HFF-Myc (cell line): ENCODE measurements at places on chromosomes 2 and 18.

DNA sequence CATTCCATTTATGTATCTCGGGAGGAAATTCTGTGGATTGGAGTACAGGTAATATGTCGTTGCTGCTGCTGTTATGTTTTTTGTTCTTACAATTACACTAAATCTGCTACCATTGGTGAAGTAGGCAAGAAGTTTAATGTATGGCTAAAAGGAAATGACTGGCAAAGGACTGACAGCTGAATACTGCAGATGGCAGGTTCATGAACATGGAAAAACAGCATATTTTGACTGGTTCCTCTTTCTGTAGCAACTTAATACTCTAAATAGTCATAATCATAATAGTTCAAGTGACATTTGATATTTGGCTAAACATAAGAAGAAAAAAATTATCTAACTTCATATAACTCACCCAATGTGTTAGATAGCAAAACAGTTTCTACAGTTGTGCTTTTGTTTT, 84.5 kb upstream of the PGAP1 start:
- no peak for DNase-seq

GRCh38 chr2:143706354-143706753, 577.1 kb downstream of the ARHGAP15 start:
- no peak for DNase-seq

DNA sequence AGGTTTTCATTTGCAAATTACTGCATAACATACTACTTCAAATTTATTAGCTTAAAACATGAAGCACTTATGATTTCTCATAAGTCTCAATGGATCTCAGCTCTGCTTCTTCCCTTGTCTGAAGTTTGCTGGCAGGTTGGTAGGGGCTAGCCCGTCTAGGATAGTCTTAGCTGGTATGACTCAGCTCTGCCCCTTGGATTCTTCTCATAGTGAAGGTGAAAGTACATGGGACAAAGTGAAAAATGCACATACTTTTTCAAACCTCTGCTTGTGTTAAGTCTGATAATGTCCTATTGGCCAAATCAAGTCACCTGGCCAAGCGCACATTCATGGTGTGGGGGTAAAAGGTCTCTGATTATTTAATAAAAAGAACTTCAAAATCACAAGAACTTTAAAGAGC, 184.8 kb upstream of the VWC2L start:
- no peak for DNase-seq

GRCh38 chr2:10283106-10284062, 19.3 kb upstream of the HPCAL1 start:
- peak; percentile 78 for DNase-seq

DNA sequence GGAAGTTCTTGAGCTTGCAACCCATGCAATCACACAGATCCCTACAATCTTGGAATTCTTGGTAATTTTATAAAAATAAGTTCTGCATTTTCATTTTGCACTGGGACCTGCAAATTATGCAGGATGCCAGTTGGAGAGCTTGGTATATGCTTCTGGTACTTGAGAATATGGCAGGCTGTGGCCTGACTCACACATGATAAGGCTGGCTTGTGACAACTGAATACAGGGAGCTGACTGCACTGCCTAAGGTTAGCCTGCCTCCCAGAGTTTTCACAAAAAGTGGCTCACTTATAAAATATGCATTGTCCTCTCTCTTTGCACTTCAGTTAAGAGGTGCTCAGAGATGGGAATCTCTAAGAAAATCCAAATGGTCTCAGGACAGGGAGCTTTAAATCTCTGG, 265.5 kb upstream of the KCNJ3 start:
- DNase-seq: no peak

DNA sequence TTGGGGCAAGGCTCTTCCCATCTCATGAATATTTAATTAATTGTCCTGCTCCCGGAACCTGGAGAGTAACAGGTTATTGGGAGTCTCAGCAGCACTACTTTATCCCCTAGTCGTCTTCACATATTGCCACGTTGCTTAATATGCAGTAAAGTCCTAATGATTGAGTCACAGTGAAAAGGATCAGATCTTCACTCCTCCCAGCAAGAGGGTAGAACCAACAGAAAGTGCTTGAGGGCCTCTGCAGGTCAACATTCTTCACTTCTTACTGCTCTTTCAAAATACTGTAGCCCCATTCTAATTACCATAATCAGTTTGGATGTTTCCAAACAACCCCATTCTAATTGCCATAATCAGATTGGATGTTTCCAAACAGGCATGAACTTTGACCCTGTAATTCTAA, 801.0 kb downstream of the LRRTM4 start:
- DNase-seq: no peak

DNA sequence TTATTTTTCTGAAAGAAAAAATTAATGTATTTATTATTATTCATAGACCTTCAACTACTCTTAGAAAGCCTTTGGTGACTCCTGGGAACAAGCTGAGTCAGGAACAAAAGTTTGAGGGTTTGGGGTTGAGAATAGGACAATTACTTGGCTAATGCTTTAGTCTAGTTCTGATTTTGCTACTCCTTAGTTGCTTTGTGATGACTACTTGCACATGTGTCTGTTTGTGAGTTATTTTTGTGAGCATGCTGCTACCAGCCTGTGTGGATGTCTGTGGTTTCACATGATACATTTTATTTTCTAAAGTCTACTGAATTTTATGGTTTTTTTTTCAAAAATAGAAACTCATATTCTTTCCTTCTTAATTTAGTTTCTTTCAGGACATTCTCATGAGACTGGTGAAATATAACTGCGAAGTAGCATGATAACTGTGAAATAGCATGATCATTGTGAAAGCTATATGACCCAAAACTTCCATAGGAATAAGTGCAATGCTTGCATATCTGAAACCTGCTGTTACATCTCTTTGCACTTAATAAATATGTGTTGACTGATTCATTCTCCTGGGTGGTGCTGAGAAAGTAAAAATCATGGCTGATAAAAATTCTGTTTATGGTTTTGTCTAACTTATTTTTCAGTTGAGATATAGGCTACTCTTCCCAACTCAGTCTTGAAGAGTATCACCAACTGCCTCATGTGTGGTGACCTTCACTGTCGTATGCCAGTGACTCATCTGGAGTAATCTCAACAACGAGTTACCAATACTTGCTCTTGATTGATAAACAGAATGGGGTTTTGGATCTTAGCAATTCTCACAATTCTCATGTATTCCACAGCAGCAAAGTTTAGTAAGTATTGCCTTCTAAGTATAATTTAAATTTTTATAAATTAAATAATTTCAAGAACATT, 17.9 kb upstream of the IL18R1 start:
- DNase-seq: no peak

DNA sequence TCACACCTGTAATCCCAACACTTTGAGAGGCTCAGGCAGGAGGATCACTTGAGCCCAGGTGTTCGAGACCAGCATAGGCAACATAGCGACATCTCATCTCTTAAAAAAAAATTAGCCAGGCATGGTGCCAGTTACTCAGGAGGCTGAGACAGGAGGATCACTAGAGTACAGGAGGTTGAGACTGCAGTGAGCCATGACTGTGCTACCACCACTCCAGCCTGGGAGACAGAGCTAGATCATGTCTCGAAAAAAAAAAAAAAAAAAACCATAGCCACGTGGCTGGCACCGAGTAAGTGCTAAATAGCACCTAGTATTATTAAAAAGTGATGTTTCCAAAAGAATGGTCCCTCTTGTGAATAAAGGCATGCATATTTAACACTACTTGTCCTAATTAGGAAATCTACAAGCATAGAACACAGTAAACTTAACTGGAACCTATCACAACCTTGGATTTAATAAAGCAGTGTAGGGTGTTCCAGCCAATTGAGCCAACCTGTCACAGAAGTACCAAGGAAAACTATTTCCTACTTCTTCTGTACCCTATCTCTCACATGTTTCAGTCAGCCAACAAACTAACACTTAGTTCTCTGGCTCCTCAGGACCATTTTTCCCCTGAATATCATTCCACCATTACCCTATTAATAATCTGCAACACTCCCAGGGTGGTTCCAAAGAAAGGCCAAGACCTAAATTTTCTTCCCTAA, 8.8 kb downstream of the RAB1A start:
- no peak for DNase-seq

DNA sequence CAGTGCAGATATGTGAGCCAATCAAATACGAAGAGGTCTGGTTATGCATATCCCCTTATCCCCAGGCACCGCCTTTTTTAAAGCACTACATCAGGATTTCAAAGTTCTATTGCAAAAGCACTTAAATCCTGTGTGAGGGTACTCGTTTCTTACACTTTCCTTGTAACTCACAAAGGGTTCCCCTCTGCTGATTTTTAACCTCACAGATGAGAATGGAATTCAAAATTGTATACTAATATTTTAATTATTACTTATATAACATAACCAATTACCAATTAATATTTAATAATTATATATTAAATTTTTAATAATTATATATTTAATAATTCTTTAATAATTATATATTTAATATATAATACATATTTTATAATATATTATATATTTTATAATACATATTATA, 126.2 kb upstream of the MAPRE2 start:
- no peak for DNase-seq

DNA sequence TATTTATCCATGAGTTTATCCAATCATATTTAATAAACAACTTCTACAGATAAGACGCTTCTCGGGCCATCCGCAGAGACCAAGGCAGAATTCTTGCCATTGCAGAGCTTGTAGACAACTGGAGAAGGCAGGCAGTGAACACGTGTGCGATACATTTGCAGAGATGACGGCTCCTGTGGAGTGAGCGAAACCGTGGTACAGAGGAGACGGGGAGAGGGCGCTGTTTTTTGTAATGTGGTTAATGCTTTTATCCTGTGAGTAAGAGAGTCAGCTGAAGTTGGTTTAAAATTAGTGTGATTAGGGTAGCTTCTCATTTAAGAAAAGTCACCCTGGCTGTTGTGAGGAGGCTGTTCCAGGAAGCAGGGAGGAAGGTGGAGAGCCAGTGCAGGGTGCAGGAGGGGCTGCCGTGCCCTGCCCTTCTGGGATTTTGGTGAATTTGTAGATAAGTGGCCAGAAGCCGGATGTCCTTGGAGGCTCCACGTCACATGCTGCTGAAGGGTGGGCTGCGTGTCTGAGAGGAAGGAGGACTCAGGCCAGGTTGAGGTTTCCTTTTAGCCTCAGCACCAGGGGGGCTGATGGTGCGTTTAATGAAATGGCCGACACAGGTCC, 151.4 kb downstream of the SNTG2 start:
- DNase-seq: no peak

DNA sequence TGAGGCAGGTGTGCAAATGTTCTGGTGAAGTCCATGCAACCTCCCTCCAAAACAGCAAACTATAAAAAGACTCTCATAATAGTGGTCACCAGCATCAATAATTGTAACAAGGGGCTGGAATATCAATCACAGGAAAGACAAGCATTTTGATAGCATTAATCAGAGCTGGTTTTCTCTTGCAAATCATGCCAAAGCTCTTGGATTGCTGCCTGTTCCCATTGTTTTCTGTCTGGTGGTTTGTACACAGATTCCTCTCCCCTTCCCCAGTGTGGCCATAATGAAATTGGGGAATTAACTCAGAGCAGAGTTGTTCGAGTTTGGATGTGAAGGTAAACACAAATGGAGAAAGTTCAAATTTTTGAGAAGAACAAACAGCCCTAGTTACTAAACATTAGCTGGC, 134.2 kb downstream of the CDCA7 start:
- no peak for DNase-seq

DNA sequence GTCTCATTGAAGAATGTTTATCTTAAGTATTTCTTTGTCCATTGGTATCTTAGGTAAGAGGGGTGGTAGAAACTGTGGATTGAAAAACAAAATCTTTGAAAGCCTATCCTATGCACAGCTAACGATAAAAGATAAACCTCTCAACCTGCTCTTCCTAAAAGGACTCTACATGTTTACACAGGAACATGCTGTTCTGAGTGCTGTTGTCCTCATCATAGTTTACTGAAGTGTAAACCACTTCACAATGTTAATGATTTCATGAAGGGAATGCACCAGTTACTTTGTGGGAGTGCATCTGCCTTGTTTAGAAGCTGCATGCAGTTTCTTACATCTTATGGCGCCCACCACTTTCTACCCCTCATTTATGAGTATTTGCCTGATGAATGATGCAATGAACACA, 1.2 kb downstream of the ACMSD start:
- DNase-seq: no peak

DNA sequence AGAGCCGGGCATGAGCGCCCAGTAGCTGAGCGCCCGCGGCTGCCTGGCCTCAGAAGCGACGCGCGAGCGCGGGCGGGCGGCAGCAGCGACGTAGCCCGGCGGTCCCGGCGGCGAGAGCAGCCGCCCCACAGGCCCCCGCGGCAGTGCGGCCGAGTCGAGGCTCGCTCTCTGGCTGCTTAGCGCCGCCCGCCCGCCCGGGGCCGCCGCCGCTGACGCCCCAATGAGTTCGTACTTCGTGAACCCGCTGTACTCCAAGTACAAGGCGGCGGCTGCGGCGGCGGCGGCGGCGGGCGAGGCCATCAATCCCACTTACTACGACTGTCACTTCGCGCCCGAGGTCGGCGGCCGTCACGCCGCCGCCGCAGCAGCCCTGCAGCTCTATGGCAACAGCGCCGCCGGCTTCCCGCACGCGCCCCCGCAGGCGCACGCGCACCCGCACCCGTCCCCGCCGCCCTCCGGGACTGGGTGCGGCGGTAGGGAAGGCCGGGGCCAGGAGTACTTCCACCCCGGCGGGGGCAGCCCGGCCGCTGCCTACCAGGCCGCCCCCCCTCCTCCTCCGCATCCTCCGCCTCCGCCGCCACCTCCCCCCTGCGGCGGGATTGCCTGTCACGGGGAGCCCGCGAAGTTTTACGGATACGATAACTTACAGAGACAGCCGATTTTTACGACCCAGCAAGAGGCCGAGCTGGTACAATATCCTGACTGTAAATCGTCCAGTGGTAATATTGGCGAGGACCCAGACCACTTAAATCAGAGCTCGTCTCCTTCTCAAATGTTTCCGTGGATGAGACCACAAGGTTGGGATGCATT, 847 bp downstream of the HOXD8 start:
- DNase-seq: no peak

DNA sequence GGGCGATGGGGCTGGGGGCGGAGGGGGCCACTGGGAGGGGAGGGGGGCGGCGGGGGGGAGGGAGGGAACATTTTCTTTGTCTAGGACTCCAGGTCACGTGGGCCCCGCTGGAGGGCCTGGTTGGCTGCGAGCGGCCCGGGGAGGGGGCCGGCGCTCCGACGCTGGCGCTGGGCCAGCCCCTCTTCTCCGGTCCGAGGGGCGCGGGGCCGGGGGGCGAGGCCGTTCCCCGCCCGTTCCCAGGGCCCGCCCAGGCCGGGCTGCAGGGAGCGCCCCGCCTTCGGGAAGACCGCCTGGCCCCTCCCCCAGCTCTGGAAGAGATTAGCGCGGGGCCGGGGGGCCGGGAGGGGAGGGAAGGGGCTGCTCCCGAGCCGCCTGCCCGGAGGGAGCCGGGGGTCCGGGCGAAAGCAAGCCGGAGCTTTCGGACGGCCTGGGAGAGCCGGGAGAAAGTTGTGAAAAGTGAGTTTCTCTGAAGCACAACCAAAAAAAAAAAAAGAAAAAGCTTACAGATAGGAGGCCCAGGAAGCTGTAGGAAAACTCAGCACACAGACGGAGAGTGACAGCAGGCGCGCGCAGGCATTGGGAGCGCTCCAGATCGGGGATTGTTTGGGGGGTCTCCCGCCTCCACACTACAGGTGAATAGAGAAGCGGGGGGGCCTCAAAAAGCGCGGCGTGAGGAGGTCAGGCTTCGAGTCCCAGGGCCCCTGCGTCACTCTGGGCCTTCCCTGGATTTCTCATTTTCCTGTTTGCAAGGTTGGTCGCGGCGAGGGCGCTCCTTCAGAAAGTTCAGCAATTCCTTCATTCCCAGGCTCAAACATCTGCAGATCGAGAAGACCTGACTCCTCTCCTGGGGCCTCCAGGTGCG, 84.1 kb upstream of the POMC start:
- DNase-seq: no peak

GRCh38 chr2:15260196-15260595, 300.9 kb downstream of the NBAS start:
- DNase-seq: no peak

GRCh38 chr2:235300368-235301201, 193.3 kb upstream of the AGAP1 start:
- DNase-seq: peak; percentile 47
